Activated T-helper 1 cell treated with Interleukin-2 at 50 U/mL for 16 hours (primary cell): ENCODE measurements at places on chromosomes 13 and 19.
A peak's percentile ranks its signal among the peaks of the same experiment; 100 is the strongest.

DNA sequence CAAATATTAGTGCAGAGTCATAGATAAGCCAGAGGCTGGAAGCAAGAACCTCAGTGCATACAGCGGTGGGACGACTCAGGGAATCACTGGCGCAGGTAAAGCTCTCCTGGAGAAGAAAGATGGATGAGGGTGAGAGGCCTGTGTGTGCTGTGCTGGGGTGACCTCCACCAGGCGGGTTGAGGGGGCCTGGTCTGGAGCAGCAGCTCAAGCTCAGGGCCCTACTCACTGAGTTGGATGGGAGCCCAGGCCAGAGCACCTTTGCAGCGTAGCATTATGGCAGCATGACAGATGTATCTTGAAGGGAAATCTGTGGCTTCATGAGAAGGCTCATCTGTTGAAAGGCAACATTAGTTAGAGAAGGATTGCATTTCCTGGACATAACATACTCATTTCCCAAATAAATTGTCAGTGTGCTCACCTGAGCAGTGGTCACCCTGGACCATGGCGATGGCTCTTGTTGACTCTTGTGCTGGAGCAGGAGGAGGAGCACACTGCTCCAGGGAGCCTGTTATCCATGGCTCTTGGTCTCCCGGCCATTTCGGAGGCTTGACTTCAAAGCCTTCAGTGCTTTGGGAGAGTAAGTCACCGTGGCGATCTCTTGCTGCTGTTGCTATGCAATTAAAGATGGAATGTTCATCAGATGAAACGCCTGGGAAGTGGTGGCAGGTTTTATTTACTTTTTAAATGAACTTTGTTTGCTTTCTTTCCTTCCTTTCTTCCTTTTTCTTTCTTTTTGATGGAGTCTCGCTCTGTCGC lies 25.0 kb downstream of the HNRNPM start:
- DNase-seq: no peak

GRCh38 chr13:46348961-46349360 lies 38.1 kb downstream of the RUBCNL start:
- DNase-seq: no peak

DNA sequence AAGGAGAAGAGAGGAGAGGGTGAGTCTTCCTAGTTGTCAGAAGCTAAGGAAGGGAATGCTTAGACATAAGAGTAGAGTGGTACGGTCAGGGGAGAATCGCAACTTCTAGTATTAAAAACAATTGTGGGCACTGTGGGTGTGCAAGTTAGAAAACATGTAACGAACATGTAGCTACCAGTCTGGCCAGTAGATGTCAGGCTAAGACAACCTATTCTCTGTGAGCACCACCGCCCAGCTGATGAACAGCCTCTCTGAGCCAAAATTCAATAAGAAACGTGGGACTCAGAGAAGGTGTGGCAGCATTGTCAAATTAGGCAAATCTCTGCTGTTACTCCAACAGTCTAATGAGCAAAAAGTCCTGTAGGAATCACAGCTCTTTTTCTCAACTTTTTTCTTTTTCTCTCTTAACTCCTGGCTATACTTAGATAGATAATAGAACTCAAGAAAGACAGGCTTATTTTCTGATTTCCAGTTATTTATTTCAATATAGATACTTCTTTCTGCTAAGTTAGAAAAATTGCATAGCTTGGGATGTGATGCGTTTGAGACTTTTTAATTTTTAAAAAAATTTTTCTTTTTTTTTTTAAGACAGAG lies 186.2 kb downstream of the USP12 start:
- DNase-seq: peak; percentile 40

GRCh38 chr13:79678100-79678499 lies 197.1 kb downstream of the NDFIP2 start:
- no peak for DNase-seq

- no peak for DNase-seq
Observed at GRCh38 chr19:56508290-56508778, 679 bp downstream of the ZNF471 start.

GRCh38 chr19:24069905-24070657 lies 16.9 kb upstream of the ZNF254 start:
- DNase-seq: no peak

GRCh38 chr13:101751488-101751887 lies 299.0 kb downstream of the ITGBL1 start:
- DNase-seq: no peak
